Activated T-cell treated with anti-CD3 and anti-CD28 coated beads for 4 hours (primary cell): ENCODE measurements at places on chromosomes 1 and 21.

DNA sequence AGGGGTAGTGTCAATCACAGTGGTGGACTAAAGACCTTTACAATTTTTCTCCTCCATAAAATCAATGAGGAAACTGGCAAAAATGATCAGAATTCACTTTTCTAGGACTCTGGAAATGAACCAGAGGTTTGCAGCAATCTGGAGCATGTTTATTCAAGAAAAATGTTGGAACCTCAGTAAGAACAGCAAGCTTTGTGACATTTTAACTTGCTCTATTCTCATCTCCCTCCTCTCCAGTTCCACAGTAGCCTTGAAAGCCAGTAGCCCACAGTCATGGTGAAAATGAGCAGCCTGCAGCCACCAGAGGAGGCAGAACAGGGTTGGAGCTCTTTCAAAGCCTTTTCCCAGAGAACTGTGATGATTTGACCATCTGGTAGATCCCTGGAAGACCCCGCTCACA lies 9.1 kb downstream of the TTC4 start:
- DNase-seq = no peak

DNA sequence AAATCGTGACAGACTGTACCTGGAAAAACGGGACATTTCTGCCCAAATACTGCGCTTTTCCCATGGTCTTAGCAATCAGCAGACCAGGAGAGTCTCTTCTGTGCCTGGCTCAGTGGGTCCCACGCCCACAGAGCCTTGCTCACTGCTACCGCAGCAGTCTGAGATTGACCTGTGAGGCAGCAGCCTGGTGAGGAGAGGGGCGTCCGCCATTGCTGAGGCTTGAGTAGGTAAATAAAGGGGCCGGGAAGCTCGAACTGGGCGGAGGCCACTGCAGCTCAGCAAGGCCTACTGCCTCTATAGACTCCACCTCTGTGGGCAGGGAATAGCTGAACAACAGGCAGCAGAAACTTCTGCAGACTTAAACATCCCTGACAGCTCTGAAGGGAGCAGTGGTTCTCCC lies 203.1 kb downstream of the DENND1B start:
- DNase-seq = no peak

- DNase-seq = no peak
Observed at GRCh38 chr1:200359610-200360163, 50.1 kb downstream of the ZNF281 start.

DNA sequence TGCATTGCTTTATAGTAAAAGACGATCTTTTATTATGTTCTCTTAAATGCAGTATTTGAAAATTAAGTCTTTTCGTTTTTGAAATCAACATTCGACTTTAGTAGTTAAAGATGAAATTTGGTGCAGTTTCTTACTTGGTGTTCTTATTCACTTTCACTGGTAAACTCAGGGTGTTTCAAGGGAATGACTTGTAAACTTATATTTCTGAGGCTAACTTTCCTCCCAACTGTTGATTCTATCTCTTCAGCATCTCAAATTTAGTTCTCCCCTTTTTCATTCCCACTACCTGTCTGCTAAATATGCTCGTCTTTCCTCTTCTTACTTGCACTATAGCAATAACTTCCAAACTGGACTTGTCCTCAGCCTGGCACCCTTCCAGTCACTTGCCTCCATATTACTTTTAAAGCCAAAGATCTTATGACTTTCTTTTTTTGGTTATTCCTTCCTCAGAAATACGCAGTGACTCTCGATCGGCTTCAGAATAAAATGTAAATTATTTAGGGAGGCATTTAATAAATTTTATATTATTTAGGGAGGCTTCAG lies 988 bp downstream of the SLC35A3 start:
- DNase-seq = no peak

DNA sequence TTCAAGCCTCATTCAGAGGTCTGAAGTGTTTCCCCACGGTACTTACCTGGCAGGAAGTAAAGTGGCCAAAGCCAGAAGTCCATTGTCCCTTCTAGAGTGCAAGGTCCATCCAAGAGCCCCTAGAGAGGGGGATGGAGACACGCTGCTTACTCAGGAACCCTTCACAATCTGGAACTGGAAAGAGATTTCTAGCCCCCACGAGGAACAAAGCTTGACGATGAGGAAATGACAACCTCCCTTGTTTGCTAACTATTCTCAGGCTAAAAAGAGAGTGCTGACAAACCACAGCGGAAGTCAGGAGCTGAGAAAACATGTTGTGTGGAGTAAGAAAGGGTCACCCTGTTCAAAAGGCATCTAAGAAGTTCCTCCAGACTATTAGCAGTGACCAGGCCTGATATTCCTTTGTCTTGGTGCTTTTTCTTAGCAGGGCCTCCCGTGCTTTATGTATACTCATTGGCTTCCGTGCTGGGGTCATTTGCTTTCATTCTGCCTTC lies at the start of gene FCMR:
FCMR (minus strand) TSS at position 170 of the 494 bp plus-strand sequence; CDS start at position 83, 87 bp downstream.
- peak; percentile 23 for DNase-seq
